Fibroblast of skin of left biceps (primary cell): ENCODE measurements at places on chromosomes 12 and 14.

DNA sequence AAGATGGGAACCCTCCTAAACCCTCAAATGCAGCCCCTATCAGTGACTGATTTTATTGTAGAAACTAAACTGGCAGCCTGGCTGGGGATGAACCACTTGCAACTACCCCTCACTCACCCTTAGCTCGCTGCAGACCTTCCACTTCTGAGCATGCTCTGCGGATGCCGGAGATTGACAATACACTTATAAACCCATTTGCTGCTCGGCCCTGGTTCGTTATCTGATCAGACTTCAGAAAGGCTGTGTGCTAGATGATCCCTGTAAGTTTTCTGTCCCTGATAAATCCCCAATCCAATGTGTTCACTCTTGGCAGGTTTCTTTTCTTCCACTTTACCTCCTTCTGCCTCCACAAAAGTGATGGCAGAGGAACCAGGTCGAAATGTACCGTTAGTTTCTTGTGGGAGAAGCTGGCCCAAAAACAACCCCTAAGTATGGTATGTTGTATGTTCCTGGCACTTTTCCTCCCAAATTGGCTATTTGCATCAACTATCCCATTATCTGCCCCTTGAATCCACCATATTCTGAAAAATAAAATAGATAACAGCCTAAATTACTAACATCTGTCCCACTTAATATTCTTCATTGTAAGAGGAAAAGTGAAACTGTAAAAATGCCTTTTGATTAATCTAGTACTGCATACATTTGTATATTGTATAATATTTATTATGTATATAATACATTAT lies 18.8 kb downstream of the RPH3A start:
- DNase-seq: no peak

DNA sequence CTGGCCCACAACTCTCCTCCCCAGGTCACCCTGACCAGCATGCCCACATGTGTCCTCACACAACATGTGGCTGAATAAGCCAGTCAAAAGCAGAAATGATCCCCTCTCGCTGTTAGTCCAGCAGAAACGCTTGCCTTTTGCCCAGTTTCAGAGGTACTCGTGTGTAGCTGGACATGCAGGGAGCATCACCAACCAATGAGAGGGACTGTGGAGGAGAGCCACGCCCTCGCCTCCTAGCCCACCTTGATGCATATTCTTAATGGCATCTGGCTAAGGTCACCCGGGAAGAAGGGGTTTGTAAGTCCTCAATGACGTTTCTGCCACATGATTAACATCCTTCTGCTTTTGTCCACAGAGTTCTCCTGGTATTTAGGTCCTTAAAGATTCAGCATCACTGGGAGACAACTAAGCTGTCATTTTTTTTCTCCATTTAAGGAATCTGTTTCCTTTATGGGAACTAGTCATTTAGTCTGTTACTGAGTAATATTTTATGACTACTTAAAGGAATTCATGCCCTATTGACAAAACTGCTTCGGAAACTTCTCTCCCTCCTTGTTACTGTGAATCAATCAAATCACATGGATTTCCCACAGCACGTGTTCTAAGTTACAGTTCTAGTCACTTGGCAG lies 134.0 kb downstream of the GCH1 start:
- no peak for DNase-seq

DNA sequence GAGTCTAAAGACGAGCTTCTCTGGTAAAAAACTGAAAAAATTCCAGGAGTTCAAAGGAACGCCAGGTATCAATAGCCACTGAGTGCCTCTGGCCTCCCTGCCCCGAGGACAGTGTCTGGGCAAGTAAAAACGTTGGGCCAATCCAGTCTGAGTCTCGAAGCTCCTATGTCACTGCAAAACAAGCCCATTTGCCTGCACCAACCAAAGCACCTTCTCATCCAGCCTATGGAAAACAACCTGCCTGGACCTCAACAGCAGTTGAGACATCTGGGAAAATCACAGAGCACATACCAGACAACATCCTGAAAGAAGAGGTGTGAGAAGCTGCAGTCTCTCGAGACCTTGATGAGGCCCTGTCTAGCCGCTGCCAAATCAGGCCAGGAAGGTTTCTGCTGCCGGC lies 56.6 kb downstream of the RNF34 start:
- DNase-seq: no peak

DNA sequence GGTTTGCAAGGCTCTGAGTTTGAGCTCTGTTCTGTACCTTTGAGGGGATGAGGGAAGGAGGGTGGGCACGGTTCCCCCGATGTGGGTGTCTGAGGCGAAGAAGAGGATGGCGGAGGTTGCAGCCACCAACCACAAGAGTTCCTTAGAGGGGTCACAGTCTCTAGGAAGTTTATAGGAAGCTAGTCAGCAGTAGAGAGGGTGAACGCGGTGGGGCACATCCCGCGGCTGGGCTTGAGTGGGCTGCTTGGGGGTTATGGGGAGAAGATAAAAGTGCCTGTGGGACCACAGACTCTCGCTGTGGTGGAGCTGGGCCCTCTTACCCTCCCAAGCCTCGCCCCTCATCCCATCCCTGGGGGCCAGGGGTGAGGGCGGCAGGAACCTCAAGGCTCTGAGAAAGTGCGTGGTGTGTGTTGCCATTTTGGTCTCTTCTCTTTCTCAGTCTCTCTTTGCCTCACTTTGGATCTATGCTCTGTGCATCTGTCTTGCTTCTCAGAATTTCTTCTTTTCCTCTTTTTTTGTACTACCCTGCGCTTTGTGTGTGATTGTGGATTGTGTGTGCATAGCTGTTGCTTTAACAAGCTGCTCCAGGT lies 2.7 kb downstream of the CD4 start:
- no peak for DNase-seq

- no peak for DNase-seq
Observed at GRCh38 chr12:1680804-1681492, 9.9 kb upstream of the ADIPOR2 start.

DNA sequence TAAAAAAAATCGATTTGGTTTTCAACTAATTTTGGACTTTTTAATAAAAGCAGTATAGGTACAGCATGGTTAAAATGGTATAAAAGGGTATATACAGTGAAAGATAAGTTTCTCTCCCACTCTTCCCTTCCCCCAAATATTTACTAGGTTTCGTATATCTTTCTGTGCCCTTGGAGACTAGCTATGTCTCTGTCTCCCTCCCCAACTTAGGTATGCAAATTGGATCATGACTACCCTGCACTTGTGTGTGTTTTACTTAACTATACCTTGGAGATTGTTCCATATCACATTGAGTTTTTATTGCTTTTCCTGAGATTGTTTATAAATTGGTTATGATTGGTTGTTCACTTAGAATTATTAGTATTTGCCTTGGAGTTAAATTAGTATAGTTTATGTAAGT lies 19.4 kb downstream of the AEBP2 start:
- no peak for DNase-seq
